Fibroblast of skin of left biceps (primary cell): ENCODE measurements at places on chromosomes 12 and 14.

- no peak for DNase-seq
Measured at GRCh38 chr14:92339426-92339825, 16.5 kb downstream of the SLC24A4 start.

GRCh38 chr12:49907352-49907751, 3.7 kb upstream of the FAIM2 start:
- DNase-seq, result no peak

GRCh38 chr12:117533687-117534086, 172.3 kb upstream of the NOS1 start:
- no peak for DNase-seq

DNA sequence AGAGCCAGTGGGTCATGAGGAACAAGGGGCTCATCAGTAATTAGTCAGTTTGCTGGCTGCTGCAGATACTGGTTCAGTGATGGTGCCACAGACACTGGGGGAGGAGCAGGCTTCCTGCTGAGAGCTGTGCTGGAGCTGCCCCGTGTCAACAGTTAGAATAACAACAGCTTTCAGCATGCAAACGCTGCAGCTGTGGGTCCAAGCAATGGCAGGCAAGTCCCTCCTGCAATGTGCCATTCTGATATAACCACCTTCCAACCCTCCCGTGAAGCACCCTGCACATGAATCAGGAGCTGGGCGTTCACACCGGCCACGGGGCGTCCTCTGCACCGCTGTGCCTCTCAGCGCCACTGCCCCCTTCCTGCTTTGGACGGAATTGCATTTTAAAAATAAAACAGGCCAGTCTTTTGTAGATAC, 258.4 kb upstream of the SFSWAP start:
- DNase-seq, result no peak

DNA sequence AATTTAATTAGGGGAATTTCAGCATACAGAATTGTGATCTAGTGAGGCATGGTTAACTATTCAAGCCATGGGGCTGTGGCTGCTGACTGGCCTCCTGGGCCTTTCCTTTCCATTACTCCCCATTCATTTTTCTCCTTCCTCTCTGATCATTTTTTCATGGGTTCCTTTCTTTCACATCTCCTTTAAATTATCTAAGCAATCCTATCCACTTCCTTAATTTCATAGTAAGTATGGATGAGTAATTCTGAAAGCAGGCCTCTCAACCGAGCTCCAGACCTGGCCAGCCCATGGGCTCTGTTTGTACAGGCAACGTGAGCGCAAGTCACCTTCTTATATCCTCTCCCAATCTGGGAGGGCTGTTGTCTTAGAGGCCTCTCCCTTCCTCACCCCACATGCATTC, 13.4 kb downstream of the CKAP4 start:
- no peak for DNase-seq

DNA sequence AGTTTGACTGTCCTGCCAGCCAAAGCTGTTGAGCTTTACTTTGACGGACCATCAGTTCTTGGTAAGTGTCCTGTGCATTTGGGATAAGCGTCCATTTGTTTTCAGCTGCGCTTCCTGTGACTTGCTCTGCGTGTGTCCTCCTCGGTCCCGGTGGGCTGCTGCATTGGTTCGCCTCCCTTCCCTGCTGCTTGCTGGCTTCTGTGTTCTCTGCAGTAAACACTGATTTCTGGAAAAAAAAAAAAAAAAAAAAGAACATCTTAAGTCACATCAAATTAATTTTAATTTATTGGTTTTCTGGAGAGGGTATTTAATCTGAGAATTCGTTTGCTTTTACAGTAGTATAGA, 264.1 kb downstream of the SEC23A start:
- DNase-seq, result no peak

DNA sequence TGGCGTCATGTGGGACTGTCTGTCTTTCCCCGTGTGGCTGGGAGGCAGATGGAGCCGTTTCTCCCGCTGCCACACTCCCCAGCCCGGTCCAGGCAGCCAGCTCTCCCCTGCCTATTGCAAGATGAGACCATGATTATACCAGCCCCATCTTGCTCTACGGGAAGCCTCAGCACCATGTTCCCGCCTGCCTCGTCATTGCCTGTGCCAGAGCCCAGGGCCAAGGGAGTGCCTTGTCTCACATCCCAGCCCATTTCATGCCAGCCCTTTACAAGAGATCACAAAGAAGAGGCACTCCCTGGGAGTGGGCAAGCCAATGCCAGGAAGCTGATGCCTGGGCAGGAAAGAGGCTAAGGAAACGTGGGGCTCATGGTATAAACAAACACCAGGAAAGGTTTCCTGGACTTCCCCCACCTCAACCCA, 23.9 kb downstream of the GPR68 start:
- no peak for DNase-seq

DNA sequence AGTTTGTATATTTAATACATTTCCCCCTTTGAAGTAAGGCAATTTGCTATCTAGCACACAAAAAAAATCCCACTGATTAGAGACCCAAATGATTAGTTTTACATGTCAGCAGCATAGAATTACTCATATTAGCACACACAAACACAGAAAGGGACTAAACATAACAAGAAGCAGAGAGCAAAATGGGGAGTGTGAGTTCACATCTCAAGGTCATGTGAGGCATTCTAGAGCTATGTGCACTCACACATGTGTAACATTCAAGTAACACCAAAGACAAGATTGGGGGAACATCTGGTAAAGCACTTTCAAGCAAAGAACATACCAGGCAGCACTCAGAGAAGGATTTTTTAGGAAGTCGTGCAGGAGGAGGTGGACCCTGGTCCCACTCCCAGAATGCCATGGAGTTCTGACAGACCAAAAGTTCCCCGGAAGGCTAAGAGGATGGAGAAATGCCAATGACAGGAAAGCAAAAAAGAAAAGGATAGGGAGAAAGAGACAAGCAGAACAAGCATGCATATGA, 105.8 kb upstream of the SINHCAF start:
- peak; percentile 21 for DNase-seq

DNA sequence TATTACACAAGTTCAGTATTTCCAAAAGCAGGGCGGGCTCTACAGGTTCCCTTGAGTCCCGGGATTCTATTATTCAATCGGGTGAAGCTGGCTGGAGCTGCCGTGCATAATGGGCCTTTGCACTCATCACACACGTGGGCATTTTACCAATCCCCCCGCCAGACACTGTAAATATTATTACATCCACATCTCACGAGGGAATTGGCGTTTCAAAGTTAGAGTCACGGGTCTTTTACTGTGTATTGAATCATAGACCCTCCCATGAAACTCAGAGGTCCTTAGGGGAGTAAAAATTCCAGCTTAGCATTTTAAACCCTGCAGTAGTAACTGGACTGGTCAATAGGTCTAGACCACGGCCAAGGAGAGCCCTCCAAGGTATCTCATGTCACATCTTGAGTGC, 70.3 kb downstream of the MAP1LC3B2 start:
- DNase-seq, result no peak
